ENCODE measurements at places on chromosomes 2 and 18.

DNA sequence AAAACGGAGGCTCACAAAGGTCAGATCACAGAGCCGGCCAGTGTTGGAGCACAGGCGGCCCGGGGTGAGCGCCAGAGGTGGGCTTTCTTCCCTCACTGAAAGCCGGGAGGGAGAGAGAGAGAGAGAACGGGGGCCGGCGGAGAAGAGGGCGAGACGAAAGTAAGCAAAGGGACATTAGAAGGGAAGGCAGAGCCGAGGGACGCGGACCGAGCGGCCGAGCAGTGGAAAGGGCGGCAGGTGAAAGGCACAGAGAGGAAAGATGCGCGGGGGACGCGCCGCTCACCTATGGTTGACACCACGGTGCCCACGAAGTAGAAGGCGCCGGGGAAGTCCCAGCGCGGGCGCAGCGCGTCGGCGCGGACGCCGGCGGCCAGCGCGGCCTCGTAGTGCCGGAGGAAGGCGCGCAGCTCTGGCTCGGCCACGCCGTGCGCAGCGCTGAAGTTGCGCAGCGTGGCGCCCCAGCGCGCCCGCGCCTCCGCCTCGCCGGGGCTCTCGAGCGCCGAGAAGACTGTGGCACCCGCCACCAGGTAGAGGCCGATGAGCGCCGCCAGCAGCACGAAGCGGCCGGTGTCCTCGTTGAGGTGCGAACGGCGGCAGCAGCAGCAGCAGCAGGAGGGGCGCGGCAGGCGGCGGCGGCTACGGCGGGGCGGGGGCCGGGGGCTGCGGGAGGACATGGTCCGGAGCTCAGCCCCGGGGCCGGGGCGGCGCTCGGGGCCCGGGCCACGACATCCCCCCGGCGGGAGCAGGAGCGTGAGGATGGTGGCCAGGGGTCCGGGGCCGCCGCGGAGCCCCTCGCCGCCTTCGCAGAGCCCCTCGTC is 166.9 kb downstream of the MSH2 start:
- no peak for DNase-seq

DNA sequence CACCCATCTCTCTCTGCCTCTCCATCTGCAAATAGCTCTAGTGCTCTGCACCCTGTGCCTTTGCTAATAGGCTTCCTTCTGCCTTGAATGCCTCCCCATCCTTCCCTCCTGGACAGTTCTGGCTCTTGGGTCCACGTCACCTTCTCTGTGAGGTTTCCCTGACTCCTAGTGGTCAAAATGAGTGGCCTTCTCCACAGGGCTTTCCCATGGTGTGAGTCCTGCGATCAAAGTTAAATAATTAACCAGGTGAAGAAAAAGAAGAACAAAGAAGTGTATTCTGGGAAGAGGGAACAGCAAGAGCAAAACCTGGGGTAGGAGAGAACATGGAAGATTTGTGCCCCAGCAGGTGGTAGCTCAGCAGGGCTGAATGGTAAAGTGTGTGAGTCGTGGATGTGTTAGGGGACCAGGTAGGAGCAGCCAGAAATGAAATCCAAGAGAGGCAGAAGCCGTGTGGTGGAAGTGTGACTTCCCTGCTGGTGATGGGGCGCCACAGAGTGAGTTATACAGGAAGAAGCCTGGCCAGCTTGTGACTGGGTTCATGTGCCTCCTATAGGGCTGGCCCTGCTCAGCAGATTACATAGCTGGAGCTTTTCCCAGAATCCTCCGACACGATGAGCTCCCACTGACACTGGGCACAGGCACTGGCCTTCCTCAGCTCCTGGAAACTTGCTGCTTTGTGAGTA is 93.8 kb upstream of the LDAH start:
- no peak for DNase-seq

GRCh38 chr2:157173740-157174184 is 83.7 kb upstream of the GALNT5 start:
- DNase-seq: no peak

DNA sequence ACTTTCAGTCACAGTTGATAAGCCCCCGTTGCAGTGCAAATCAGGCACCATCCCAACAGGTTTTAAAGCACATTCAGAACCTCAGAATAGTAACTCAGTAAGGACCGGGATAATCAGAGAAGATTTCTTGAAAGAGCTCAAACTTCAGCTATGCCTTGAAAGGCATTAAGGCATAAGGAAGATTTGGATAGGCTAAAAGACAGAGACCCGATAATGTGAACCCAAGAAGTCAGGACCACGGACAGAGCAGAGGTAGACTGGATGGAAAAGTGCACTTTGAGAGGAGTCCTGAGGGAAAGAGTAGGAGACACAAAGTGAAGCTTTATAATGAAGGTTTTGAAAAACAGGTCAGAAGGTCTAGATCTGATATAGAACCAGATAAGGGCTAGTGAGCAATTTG is 36.9 kb upstream of the KLF7 start:
- DNase-seq: no peak

DNA sequence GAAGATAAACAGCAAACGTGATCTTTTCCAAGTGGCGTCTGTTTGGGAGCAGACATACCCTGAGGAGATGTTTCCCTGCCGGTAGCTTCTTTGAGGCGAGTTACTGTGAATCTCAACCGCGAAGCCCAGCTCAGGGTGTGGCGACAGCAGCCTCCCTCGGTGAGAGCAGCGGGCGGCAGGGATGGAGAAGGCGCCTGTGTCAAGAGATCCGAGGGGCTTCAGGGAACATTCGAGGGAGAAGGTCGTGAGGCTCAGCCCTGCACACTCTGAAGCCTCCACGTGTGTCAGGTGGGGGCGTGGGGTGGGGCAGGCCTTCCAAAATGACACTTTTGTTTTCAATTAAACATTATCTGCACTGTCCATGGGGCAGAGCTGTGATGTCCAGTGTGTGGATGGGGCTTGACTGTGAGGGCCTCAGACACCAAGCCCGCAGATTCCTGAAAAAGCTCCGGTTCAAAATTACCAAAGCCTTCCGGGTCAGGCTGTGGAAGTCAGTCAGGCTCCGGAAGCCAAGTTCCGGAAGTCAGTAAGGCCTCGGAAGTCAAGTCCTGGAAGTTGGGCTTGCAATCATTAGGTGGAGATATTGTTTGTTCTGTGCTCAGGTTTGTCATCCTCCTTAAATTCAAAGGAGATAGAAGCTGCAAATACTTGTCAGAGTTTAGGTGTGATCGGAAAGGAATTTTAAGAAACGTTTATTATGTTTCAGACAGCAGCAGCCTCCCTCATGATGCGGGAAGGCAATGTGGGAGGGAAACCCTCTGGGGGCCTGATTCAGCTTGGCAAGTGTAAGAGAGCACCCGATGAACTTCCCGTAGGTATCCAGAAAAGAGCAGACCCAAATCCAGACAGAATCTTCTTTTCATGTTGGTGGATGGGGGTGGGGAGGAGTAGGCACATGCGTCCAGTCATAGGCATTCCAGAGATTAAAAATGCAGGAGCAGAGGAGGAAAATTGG is 20.7 kb downstream of the SMIM21 start:
- DNase-seq: no peak

DNA sequence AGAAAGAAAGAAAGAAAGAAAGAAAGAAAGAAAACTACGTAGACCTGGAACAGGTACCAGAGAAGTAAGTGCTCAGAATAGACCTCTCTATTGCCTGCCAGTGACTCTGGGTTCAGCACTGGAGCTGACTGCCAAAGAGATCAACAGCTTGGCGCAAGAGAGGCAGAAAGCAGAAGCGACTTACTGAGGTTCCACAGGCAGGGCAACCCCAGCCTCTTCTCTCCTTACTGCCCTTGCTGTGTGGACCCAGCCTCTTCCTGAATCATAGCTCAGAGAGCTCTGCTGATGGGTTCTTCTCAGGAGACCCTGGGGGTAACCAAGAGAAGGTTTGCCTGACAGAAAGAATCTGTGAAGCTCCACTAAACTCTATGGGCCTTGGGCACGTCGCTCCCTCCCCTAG is 7.1 kb downstream of the CAPN13 start:
- DNase-seq: no peak

DNA sequence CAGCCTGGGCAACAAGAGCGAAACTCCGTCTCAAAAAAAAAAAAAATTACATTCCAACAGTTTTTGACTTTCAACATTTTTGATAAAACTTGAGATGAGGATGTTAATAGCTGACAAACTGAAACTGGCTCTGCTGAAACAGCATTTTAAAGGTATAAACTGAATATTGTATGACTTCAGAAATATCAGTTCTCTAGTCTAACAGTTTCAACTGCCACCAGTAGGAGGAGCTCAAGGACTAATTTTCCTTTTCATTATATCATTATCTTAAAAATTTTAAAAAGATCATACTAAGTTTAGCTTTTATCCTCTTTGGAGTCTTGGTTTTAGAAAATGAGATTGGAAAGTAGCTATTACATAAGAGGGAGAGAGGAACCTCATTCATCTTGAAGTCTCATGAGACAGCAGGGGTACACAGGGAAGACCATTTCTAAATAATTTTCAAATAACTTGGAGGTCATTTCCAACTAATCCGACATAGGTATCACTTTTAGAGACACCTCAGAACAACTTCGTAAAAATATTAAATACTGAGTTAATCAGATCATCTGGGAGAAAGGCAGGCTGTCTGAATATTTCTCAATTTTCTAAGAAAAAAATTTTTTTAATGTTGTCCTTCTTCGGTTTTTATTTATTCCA is 37.6 kb upstream of the MCM6 start:
- DNase-seq: no peak

DNA sequence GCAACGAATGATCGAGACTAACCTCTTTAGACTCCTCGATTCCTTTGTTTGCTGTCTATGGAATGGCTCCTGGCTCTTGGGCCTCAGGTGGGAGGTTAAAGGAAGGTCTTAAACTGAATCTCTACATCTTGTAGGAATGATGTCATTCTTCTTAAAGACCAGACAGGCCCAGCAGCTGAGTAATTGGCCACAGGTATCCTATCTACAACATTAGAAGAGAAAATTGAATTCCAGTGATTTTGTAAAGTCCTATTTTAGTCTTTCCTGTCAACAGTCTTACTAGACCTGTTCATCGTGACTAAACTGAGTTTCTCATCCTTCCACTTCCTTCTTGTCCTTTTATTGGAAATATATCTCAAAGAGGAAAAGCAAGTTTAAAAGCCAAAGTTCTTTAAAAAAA is 274.8 kb downstream of the ALPK2 start:
- DNase-seq: no peak

GRCh38 chr2:229376866-229377265 is 105.8 kb upstream of the PID1 start:
- no peak for DNase-seq

GRCh38 chr18:77079088-77079487 is 53.5 kb downstream of the MBP start:
- DNase-seq: no peak

- peak; percentile 67 for DNase-seq
Observed at GRCh38 chr18:48711651-48712486, 173.0 kb downstream of the CTIF start.

GRCh38 chr2:166074430-166074829 is 53.4 kb downstream of the SCN1A start:
- no peak for DNase-seq

DNA sequence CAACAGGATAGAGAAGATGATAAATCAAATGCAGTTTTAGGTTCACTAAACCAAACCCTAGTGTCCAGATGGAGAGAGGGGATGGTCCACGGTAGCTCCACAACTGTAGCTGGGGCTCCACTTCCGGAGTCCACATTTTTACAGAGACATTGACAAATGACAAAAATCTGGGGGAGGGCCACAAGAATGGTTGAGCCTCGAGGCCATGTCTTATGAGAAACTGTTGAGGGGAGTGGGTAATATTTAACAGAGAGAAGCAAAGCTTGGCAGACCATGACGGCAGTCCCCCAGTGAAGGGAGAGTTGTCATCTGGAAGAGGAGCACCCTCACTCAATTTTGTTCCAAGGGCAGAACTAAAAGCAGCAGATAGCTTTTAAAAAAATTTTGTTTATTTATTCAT is 17.6 kb upstream of the EPHA4 start:
- DNase-seq: no peak

- no peak for DNase-seq
Observed at GRCh38 chr2:216279031-216279430, 93.3 kb downstream of the MARCHF4 start.

DNA sequence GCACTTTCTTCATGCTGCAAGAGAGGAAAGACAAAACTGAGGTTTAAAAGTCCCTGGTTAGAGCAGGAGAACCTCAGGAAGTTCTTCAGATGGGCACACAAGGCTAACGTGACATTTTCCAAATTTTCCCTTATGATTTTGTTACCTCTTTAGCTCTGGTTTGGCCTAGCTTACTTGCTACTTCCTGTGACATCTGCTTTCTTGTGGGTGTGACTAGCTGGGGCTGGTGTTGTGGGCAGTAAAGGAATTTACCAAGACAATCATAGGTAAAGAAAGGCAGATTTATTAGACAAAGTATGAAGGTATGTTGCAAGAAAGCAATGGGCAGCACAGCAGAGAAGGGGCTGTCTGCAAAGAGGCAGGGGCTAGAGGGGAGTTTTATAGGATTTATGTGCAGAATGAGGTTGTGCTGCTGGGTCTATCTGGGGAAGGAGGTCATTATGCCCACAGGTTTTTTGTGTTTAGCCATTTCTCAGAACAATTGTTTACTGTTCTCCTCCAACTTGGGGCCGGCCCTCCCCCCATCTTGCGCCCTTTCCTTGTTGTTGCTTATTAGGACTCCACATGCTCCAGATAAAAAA is 6.7 kb upstream of the TNP1 start:
- DNase-seq: no peak

GRCh38 chr2:109348671-109349502 is 219.9 kb downstream of the SH3RF3 start:
- no peak for DNase-seq

DNA sequence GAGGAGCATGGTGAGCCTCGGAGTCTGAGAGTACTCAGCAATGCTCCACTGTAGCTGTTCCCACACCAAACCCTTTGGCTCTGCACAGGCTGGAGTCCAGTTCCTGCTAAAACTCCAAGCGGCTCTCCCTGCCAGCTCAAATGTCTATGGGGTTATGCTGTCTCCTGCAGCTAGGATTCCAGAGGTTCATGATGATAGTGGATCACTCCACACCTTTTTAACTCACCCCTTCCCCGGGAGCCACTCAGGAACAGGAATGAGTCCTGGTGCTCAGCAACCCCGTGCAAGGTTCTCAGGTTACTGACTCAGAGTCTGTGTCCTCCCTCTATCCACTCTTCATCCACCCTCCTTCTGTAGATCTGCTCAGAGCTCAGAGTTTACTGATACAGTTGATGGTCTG is 410.0 kb downstream of the CDH19 start:
- DNase-seq: no peak

GRCh38 chr2:214484701-214485100 is 73.8 kb downstream of the VWC2L start:
- DNase-seq: no peak

DNA sequence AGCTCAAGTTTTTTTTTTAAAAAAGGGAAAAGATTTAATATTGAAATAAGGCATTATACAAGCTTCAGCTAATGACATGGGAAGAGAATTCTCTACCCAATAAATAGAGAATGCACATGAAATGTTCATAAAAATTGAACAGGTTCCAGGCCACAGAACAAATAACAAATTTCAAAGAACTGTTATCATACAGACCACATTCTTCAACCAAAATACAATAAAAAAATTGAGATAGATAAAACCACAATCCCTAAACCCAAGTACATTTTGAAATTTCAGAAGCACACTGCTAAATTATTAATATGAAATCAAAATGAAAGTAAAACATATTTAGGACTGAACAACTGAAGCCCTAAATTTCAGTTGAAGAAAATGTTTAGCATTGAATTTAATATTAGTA is 89.6 kb downstream of the BCL2 start:
- no peak for DNase-seq

GRCh38 chr2:77664491-77664890 is 142.3 kb upstream of the LRRTM4 start:
- DNase-seq: no peak

Measured in heart left ventricle (tissue), 16 donors.